ENCODE measurements at places on chromosomes 11 and 22.

- H3K36me3 ChIP-seq, result no peaks in the 10 kb centered on the region
- H3K27me3 ChIP-seq, result peaks cover 43% of the 10 kb centered on the region
- peak within 1 kb of the TSS; percentile 58 for H3K4me3 ChIP-seq
- no peaks in the 10 kb centered on the region for H3K4me1 ChIP-seq
- H3K27ac ChIP-seq, result no peak within 1 kb of the TSS
- DNase-seq, result no peak
These were observed at the start of gene ASCL2 for GRCh38 chr11:2270322-2271076. TSS of gene ASCL2 (minus strand) at chr11:2270588. CDS start at chr11:2270332, 256 bp downstream.

- DNase-seq, result no peak
- H3K4me1 ChIP-seq, result no peaks in the 10 kb centered on the region
- no peaks in the 10 kb centered on the region for H3K27me3 ChIP-seq
- no peak overlapping the region for H3K4me3 ChIP-seq
These were observed 1451.2 kb downstream of the BRD1 start for GRCh38 chr22:48376428-48376827.

GRCh38 chr22:43826142-43827002 is 14.3 kb upstream of the EFCAB6 start:
- H3K27ac ChIP-seq, result no peak overlapping the region
- H3K36me3 ChIP-seq, result peaks cover 46% of the 10 kb centered on the region
- DNase-seq, result no peak

- no peak overlapping the region for H3K27ac ChIP-seq
- no peak overlapping the region for H3K4me3 ChIP-seq
- no peaks in the 10 kb centered on the region for H3K27me3 ChIP-seq
- H3K4me1 ChIP-seq, result peaks cover 9% of the 10 kb centered on the region
These were observed 1.1 kb upstream of the RAC2 start for GRCh38 chr22:37244922-37245722.

GRCh38 chr11:86068138-86068871 is 579 bp downstream of the PICALM start:
- peaks cover 6% of the 10 kb centered on the region for H3K4me1 ChIP-seq
- H3K27ac ChIP-seq, result peak overlapping the region; percentile 80
- DNase-seq, result peak; percentile 23
- H3K27me3 ChIP-seq, result no peaks in the 10 kb centered on the region

GRCh38 chr22:50278461-50278860 is 8.3 kb upstream of the MAPK11 start:
- H3K4me3 ChIP-seq, result no peak overlapping the region
- DNase-seq, result no peak
- H3K4me1 ChIP-seq, result peaks cover 2% of the 10 kb centered on the region
- peaks cover 95% of the 10 kb centered on the region for H3K36me3 ChIP-seq

- H3K4me3 ChIP-seq, result peak overlapping the region; percentile 85
These were observed 643 bp downstream of the TIGD3 start for GRCh38 chr11:65355013-65355775.

- H3K4me1 ChIP-seq, result no peaks in the 10 kb centered on the region
- peaks cover 3% of the 10 kb centered on the region for H3K36me3 ChIP-seq
- no peak overlapping the region for H3K27ac ChIP-seq
- no peaks in the 10 kb centered on the region for H3K27me3 ChIP-seq
- DNase-seq, result no peak
These were observed 16.7 kb downstream of the XRRA1 start for GRCh38 chr11:74932169-74932568.

- no peaks in the 10 kb centered on the region for H3K27me3 ChIP-seq
- H3K4me1 ChIP-seq, result no peaks in the 10 kb centered on the region
- DNase-seq, result no peak
- H3K27ac ChIP-seq, result no peak overlapping the region
- no peak overlapping the region for H3K4me3 ChIP-seq
- no peaks in the 10 kb centered on the region for H3K36me3 ChIP-seq
These were observed 109.3 kb upstream of the SNX19 start for GRCh38 chr11:131025421-131026125.

GRCh38 chr11:74473382-74474173 is 6.2 kb upstream of the KCNE3 start:
- H3K27me3 ChIP-seq, result peaks cover 13% of the 10 kb centered on the region
- no peaks in the 10 kb centered on the region for H3K36me3 ChIP-seq
- no peak for DNase-seq
- no peaks in the 10 kb centered on the region for H3K4me1 ChIP-seq

- H3K4me3 ChIP-seq, result no peak overlapping the region
- H3K27ac ChIP-seq, result no peak overlapping the region
- H3K36me3 ChIP-seq, result no peaks in the 10 kb centered on the region
- peaks cover 2% of the 10 kb centered on the region for H3K4me1 ChIP-seq
- DNase-seq, result no peak
These were observed 42.3 kb upstream of the CCDC188 start for GRCh38 chr22:20192972-20193760.

GRCh38 chr11:8656291-8656690 is 26.2 kb downstream of the TRIM66 start:
- H3K36me3 ChIP-seq, result no peaks in the 10 kb centered on the region
- H3K27me3 ChIP-seq, result no peaks in the 10 kb centered on the region
- DNase-seq, result no peak
- no peak overlapping the region for H3K27ac ChIP-seq
- no peak overlapping the region for H3K4me3 ChIP-seq

DNA sequence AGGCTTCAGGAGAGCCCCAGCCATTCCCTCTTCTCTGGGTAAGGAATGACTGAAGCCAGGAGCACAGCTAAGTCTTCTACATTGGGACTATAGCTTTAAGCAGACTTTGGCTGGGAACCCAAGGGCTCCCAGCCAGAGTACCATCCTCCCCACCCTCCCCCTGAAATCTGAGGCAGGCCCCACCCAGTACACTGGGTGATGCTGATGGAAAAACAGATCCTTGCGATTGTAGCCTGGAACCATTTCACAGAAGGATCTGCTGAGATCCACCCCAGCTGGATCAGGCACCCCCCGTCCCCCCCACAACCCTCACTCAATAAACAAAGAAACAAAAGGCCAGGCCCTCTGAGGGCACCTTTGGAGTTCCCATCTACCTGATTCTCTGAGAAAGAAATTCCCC is 39.8 kb downstream of the IL18BP start:
- no peaks in the 10 kb centered on the region for H3K27me3 ChIP-seq
- H3K4me3 ChIP-seq, result no peak overlapping the region
- peaks cover 7% of the 10 kb centered on the region for H3K36me3 ChIP-seq
- no peak overlapping the region for H3K27ac ChIP-seq

DNA sequence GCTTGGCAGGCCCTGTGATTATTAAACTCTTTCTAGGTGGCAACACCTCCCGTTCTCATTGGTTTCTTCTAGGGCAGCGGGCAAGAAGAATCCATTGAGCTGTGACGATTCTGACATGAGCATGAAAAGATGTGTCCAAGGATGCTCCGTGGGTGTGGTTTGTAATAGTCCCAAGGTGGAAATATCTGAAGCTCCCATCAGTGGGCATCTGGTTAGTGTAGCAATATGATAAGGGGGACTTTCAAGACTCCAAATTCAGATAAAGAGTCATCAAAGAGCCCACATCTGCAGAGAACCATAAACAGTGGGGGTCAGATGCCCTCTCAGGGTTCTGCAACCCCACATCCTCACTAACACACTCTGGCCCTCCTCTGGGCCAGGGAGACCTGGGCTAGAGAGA is 42.6 kb downstream of the TST start:
- no peaks in the 10 kb centered on the region for H3K36me3 ChIP-seq
- no peaks in the 10 kb centered on the region for H3K27me3 ChIP-seq
- no peak overlapping the region for H3K27ac ChIP-seq
- DNase-seq, result no peak

- DNase-seq, result no peak
- H3K4me3 ChIP-seq, result no peak overlapping the region
- no peaks in the 10 kb centered on the region for H3K4me1 ChIP-seq
- peaks cover 5% of the 10 kb centered on the region for H3K27me3 ChIP-seq
These were observed 126.9 kb downstream of the KCNQ1 start for GRCh38 chr11:2571598-2572281.
